ENCODE measurements at places on chromosomes 6 and 20.

GRCh38 chr20:7094438-7094997 is 327.0 kb downstream of the BMP2 start:
- DNase-seq, result no peak

GRCh38 chr6:30814146-30815040 is 69.9 kb upstream of the DDR1 start:
- DNase-seq, result no peak

DNA sequence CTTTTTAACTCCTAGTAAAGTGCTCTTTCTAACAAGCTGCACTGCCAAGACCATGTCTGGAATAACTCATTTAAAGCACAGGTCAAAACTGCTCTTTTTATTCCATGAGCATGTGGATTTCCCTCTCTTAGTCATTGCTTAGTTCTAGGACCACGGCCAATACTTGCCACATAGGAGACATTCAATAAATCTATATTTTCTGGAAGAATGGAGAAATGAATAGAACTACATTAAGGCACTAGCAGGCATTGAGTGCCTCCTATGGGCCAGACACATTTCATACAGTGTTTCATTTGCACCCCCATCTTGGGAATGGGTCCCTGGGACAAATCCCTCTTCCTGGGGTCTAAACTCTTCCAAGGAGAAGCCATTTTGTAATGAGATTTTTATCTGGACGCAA is 552.8 kb upstream of the CITED2 start:
- no peak for DNase-seq

- no peak for DNase-seq
These were observed 22.7 kb upstream of the TFAP2C start for GRCh38 chr20:56606174-56606945.

GRCh38 chr20:2335096-2335870 is 39.5 kb downstream of the TGM3 start:
- DNase-seq, result no peak

GRCh38 chr20:63483834-63484233 is 11.4 kb upstream of the KCNQ2 start:
- DNase-seq, result no peak

- DNase-seq, result no peak
These were observed 41.0 kb downstream of the SOX4 start for GRCh38 chr6:21634582-21634981.

DNA sequence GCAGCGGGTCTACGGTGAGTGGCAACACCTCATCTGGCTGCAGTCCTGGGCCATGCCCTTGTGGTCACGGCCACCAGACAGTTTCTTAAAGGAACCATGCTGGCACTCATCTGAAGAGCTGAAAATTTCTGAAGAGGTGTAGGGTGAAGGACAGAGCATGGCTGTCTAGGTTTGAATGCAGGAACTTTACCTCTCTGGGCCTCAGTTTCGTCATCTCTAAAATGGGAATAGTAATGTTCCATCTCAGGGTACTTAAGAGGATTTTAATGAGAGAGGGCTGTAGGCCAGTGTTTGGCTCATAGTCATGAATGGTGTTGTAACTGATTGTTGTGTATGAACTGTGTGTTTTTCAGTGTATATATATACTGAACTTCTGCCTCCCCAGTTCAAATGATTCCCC is 5.8 kb downstream of the COX4I2 start:
- no peak for DNase-seq

DNA sequence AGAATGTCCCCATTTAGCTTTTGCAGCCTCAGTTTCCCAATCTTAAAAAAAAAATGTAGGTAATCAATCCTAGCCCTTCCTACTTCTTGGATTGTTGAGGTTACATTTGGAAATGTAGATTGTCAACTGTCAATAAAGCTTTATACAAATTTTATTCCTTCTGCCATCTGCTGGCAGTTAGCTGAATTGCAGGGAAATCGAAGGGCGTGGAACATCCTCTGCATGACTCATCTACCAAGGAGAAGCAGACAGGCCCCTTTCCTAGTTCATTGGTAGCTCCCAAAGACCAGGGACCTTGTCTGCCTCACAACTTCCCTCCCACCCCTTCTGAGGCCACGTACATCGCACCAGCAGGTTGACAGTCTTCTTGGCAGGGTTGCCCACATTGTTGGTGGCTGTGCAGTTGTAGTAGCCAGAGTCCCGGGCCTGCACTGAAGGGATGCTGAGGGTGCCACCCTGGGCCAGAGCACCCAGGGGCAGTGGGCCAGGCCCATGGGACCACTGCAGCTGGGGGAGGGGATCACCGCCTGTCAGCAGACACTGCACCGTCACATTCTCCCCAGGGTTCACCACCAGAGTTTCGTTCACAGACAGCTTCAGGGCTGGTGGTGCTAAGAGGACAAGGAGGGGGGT is 43.6 kb downstream of the MDGA1 start:
- no peak for DNase-seq

GRCh38 chr6:21998582-21998981 is 298.3 kb downstream of the PRL start:
- no peak for DNase-seq

GRCh38 chr20:43448748-43449535 is 8.8 kb upstream of the SRSF6 start:
- peak; percentile 19 for DNase-seq

DNA sequence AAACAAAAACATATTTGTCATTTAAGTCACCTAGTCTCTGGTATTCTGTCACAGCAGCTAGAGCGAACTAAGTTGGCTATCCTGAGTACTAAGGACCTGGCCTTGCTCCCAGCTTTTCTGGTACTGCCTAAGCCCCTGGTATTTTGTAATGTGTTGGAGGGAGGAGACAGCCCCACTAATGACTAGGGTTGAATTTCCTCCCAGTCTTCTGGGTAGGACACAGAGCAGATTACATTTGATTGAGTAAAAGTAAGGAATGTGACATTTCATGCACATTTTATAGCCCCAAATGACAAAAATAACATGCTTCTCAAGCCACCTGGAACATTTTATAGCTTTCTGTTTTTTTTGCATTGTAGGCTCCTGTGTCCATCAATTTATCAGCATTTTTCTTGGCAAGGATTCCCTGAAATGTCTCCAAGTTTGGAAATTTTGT is 47.9 kb upstream of the DDR1 start:
- DNase-seq, result no peak
